ENCODE measurements at places on chromosomes 11 and 22. TPM values are rescaled to one million over a fixed set of nuclear protein-coding genes. Genes with fewer than 3 reads are reported as not detected.

DNA sequence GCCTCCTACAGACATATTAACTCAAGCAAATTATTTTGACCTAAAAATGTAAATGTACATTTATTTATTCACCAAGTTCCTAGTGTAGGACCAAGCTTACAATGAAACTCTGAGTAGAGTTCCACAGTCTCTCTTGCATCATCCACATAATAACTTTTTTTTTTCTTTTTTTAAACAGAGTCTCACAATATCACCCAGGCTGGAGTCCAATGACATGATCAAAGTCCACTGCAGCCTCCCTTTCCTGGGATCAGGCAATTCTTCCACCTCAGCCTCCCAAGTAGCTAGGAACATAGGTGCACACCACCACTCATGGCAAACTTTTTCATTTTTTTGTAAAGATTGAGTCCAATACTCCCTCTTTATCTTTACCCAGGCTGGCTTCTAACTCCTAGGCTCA, 28.0 kb downstream of the FEZ1 start:
- no peaks in the 10 kb centered on the region for H3K27me3 ChIP-seq
- H3K27ac ChIP-seq = no peak overlapping the region
- no peaks in the 10 kb centered on the region for H3K4me1 ChIP-seq
- no peaks in the 10 kb centered on the region for H3K36me3 ChIP-seq

- H3K4me3 ChIP-seq = no peak overlapping the region
- no peaks in the 10 kb centered on the region for H3K36me3 ChIP-seq
These were observed 178.9 kb downstream of the GRIK4 start for GRCh38 chr11:120690406-120690805.

GRCh38 chr11:75717608-75718418, at the start of gene MOGAT2:
TSS of gene MOGAT2 (plus strand) at chr11:75717838. CDS start at chr11:75717889, 51 bp downstream.
- no peak within 1 kb of the TSS for H3K27ac ChIP-seq
- H3K4me1 ChIP-seq = peaks cover 8% of the 10 kb centered on the region
- no peaks in the 10 kb centered on the region for H3K36me3 ChIP-seq
- no peak within 1 kb of the TSS for H3K4me3 ChIP-seq
- no peaks in the 10 kb centered on the region for H3K27me3 ChIP-seq

- H3K4me3 ChIP-seq = no peak overlapping the region
- no peaks in the 10 kb centered on the region for H3K36me3 ChIP-seq
- H3K27me3 ChIP-seq = no peaks in the 10 kb centered on the region
- H3K27ac ChIP-seq = no peak overlapping the region
- no peak for DNase-seq
- peaks cover 5% of the 10 kb centered on the region for H3K4me1 ChIP-seq
These were observed 68.6 kb downstream of the KCNQ1 start for GRCh38 chr11:2513441-2513840.

- H3K4me1 ChIP-seq = no peaks in the 10 kb centered on the region
- no peaks in the 10 kb centered on the region for H3K27me3 ChIP-seq
- DNase-seq = no peak
- H3K4me3 ChIP-seq = no peak overlapping the region
- H3K36me3 ChIP-seq = peaks cover 100% of the 10 kb centered on the region
These were observed 10.9 kb upstream of the PHLDB1 start for GRCh38 chr11:118596224-118597146.

- no peaks in the 10 kb centered on the region for H3K36me3 ChIP-seq
- H3K4me3 ChIP-seq = no peak overlapping the region
- no peaks in the 10 kb centered on the region for H3K4me1 ChIP-seq
- H3K27me3 ChIP-seq = no peaks in the 10 kb centered on the region
These were observed 28.9 kb downstream of the RAB39A start for GRCh38 chr11:107957109-107957588.

GRCh38 chr22:48340727-48341709, 1486.7 kb downstream of the BRD1 start:
- no peaks in the 10 kb centered on the region for H3K36me3 ChIP-seq
- H3K4me3 ChIP-seq = no peak overlapping the region
- no peak for DNase-seq
- no peaks in the 10 kb centered on the region for H3K4me1 ChIP-seq
- H3K27ac ChIP-seq = no peak overlapping the region

DNA sequence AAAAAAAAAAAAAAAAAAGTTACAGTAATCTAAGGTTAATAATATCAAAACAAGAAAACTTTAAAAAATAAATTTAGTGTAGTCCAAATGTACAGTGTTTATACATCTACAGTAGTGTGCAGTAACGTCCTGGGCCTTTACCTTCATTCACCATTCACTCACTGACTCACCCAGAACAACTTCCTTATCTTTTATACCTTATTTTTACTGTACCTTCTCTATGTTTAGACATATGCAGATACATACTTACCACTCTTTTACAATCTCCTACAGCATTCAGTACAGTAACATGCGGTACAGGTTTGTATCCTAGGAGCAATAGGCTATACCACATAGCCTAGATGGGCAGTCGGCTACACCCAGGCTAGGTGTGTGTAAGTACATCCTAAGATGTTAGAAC, 38.5 kb downstream of the TCF20 start:
- H3K27me3 ChIP-seq = no peaks in the 10 kb centered on the region
- no peak for DNase-seq
- peaks cover 24% of the 10 kb centered on the region for H3K4me1 ChIP-seq
- H3K27ac ChIP-seq = no peak overlapping the region
- no peaks in the 10 kb centered on the region for H3K36me3 ChIP-seq

DNA sequence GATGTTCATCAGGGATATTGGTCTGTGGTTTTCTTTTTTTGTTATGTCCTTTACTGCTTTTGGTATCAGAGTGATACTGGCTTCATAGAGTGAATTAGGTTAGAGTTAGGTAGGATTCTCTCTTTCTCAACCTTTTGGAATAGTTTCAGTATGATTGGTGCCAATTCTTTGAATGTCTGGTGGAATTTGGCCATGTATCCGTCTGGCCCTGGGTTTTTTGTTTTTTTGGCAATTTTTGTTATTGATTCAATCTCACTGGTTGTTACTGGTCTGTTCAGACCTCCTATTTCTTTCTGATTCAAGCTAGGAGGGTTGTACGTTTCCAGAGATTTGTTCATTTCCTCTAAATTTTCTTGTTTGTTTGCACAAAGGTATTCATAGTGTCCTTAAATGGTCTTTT, 54.4 kb downstream of the ATXN10 start:
- no peak overlapping the region for H3K4me3 ChIP-seq
- DNase-seq = no peak
- H3K27me3 ChIP-seq = no peaks in the 10 kb centered on the region
- no peaks in the 10 kb centered on the region for H3K4me1 ChIP-seq
- peaks cover 37% of the 10 kb centered on the region for H3K36me3 ChIP-seq
- H3K27ac ChIP-seq = no peak overlapping the region

DNA sequence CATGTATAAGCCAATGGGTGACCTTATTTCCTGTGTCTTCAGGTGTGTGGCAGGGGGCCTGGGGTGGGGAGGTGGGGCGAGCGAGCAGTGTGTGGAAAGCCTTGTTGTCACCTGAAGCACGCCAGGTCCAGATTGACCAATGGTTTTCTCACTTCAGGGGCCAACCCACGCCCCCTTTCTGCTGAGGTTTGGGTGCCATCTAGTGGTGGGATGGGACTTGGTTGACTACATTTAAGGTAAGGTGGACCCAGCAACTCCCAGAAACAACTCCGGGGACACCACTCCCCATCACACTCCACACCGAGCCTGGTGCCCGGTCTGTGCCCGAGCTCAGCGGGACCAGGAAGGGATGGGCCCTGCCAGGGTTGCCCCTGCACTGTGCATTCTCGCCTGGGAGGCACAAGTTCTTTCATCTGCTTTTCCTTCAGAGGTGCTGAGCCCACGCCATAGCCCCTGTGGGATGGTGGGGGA, 40.0 kb downstream of the TPCN2 start:
- H3K27me3 ChIP-seq = no peaks in the 10 kb centered on the region
- no peak overlapping the region for H3K4me3 ChIP-seq
- H3K27ac ChIP-seq = no peak overlapping the region
- peaks cover 5% of the 10 kb centered on the region for H3K4me1 ChIP-seq
- peaks cover 3% of the 10 kb centered on the region for H3K36me3 ChIP-seq

GRCh38 chr22:47111626-47112581, 349.5 kb downstream of the TBC1D22A start:
- peaks cover 18% of the 10 kb centered on the region for H3K4me1 ChIP-seq
- H3K27ac ChIP-seq = no peak overlapping the region
- no peak overlapping the region for H3K4me3 ChIP-seq
- H3K27me3 ChIP-seq = no peaks in the 10 kb centered on the region

GRCh38 chr11:45885274-45885920, at the start of gene MAPK8IP1:
TSS of gene MAPK8IP1 (plus strand) at chr11:45885651. CDS start at chr11:45885821, 170 bp downstream.
- H3K36me3 ChIP-seq = no peaks in the 10 kb centered on the region
- no peaks in the 10 kb centered on the region for H3K27me3 ChIP-seq
- peak within 1 kb of the TSS; percentile 44 for H3K4me3 ChIP-seq
- no peak within 1 kb of the TSS for H3K27ac ChIP-seq

DNA sequence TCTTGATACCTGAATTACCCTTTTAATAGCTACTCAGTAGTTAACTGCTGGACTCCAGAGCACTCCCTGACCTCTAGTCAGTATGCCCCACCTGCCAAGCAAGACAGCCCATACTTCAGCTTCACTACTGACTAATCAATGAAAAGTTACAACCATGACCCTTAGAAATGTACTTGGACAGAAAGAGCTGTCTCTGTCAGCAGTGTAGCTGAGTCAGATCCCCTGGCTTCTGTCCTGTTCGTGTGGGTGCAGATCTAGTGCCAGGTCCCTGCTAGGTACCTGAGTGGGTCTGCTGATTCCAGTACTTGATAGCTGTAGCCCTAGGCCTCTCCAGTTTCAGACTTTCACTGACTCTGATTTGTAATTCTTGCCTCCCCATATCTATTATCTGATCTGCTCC, 265.8 kb upstream of the POU2AF2 start:
- H3K27ac ChIP-seq = no peak overlapping the region
- H3K4me1 ChIP-seq = no peaks in the 10 kb centered on the region
- no peak for DNase-seq
- H3K27me3 ChIP-seq = no peaks in the 10 kb centered on the region
- H3K4me3 ChIP-seq = no peak overlapping the region
- no peaks in the 10 kb centered on the region for H3K36me3 ChIP-seq

DNA sequence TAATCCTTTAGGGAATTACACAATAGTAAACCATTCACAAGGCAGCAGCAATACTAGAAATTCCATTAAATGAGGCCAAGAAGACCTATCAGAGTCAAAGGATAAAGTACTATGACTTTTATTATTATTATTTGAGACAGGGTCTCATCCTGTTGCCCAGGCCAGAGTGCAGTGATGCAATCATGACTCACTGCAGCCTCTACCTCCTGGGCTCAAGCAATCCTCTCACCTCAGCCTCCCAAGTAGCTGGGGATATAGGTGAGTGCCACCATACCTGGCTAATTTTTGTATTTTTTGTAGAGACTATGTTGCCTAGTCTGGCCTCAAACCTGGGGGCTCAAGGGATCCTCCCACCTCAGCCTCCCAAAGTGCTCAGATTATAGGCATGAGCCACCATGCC, 51.8 kb downstream of the TTC28 start:
- H3K4me3 ChIP-seq = no peak overlapping the region
- no peaks in the 10 kb centered on the region for H3K4me1 ChIP-seq
- H3K36me3 ChIP-seq = no peaks in the 10 kb centered on the region
- H3K27me3 ChIP-seq = no peaks in the 10 kb centered on the region
- no peak overlapping the region for H3K27ac ChIP-seq

GRCh38 chr11:68009391-68010089, 587 bp upstream of the ALDH3B1 start:
- peak overlapping the region; percentile 75 for H3K27ac ChIP-seq
- H3K4me1 ChIP-seq = peaks cover 29% of the 10 kb centered on the region
- H3K4me3 ChIP-seq = peak overlapping the region; percentile 42
- no peak for DNase-seq
- H3K27me3 ChIP-seq = no peaks in the 10 kb centered on the region

- DNase-seq = no peak
- no peaks in the 10 kb centered on the region for H3K27me3 ChIP-seq
- H3K4me1 ChIP-seq = peaks cover 23% of the 10 kb centered on the region
These were observed 89.6 kb upstream of the ARHGAP32 start for GRCh38 chr11:129281471-129282415.

DNA sequence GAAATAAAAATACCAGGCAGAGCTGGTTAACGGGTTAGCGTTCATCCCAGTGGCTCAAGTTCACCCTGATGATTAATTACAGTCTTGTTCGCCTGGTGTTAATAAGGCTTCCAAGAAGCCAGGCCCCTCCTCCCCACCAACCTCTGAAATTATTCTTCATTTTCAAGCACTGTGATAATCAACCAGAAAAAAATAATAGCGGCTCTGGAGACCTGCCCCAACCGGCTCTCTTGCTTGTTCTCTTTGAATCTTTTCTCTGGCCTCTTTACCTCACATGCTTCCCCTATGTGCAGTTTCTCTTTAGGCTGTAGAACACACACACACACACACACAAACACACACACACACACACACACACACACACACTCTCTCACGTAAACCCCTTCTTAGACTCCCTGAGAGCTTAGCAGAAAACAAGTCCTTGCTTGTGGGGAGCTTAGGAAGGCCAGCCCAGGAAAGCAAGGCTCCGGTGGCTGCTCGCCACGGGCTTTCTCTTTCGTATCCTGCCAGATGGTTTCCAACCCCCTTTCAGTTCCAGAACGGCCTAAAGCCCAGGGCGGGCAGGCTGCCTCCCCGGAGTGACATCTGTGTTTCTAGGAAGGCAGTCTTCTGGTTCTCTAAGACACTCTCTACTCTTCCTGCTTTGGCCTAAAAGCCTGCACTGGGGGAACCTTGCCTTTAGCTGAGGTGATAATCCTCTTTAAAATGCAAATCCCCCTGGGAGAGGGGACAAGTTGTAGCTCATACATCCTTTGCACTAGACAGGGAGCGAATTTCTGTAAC, 106.4 kb upstream of the SESN3 start:
- peak overlapping the region; percentile 27 for H3K4me3 ChIP-seq
- H3K27me3 ChIP-seq = no peaks in the 10 kb centered on the region
- DNase-seq = no peak
- H3K4me1 ChIP-seq = peaks cover 26% of the 10 kb centered on the region
- no peaks in the 10 kb centered on the region for H3K36me3 ChIP-seq
- H3K27ac ChIP-seq = peak overlapping the region; percentile 81

DNA sequence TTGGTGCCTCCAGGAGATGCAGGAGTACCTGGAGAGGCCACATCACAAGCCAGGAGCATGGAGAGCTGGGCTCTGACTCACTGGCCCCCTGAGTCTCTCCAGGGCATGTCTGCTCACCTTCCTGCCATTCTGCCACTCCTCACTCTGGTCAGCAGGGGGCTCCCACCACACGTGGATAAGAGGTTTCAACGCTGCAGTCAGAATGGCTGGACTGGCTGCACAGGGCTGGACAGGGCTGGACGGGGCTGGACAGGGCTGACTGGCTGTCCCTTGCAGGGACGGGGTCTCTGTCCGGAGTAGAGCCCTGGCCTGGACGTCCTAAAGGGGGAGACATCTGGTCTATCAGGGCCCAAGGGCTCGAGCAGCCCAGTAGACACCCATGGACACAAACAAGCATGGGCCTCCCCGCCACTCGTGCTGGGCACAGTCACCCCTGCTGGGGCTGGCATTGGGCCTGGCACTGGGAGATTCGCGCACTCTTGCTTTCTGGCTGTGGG, 34.6 kb downstream of the CYTH4 start:
- no peak overlapping the region for H3K27ac ChIP-seq
- no peaks in the 10 kb centered on the region for H3K36me3 ChIP-seq
- H3K4me1 ChIP-seq = peaks cover 20% of the 10 kb centered on the region
- no peak overlapping the region for H3K4me3 ChIP-seq
- no peak for DNase-seq

Gene NNMT
- total RNA-seq = 19.7 TPM

Gene EXPH5
- total RNA-seq = 36.7 TPM

Gene ANGPTL5
- total RNA-seq = 0.38 TPM

Gene NLRP14
- not detected for total RNA-seq

Gene TBX10
- total RNA-seq = not detected

Gene BDNF
- total RNA-seq = 0.92 TPM

Gene EP300
- 28.0 TPM for total RNA-seq

Gene AMPD3
- total RNA-seq = 9.0 TPM

Gene CCDC134
- 7.5 TPM for total RNA-seq
